Activated naive CD4-positive, alpha-beta T cell treated with anti-CD3 and anti-CD28 coated beads, Interleukin-2, amount 50 U/mL, for 72 hours (primary cell): ENCODE measurements at places on chromosomes 1 and 21.

DNA sequence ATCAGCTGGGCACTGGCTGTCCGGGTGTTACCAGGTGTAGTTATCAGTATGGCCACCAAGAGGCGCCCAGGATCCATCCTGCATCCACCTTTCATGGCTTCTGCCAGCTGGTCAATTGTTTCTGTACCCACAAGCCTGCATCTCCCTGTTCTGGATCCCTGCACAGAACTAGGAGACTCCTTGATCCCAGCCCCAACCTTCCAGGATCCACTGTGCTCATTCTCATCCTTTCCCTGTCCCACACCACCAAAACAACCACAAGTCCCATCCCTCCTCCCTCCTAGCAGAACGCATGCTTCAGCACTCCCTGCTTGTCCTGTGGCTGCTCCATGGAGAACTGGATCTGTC, 27.2 kb upstream of the FOXE3 start:
- DNase-seq = peak; percentile 50

GRCh38 chr1:176205332-176205914, 1.7 kb downstream of the COP1 start:
- DNase-seq = no peak

DNA sequence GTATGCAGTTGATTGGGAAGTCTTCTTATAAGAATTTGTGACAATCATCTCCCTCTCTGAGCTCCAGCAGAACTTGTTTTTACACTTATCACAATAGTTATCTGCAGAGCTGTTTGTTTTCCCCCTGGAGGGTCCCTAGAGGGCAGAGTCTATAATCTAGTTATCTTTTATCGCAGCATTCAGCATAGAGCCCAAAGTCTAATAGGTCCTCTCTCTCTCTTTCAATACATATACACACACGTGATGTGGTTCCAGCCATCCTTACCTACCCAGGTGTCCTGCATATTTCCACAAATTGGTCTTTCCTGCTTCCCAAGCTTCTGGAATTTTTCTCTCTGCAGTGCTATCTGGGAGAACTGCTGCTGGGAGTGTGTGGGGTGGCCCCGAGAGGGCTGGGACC, 229.6 kb upstream of the KIAA0040 start:
- no peak for DNase-seq

- DNase-seq = no peak
These were observed 237.2 kb downstream of the TOMM20 start for GRCh38 chr1:234891427-234891826.

DNA sequence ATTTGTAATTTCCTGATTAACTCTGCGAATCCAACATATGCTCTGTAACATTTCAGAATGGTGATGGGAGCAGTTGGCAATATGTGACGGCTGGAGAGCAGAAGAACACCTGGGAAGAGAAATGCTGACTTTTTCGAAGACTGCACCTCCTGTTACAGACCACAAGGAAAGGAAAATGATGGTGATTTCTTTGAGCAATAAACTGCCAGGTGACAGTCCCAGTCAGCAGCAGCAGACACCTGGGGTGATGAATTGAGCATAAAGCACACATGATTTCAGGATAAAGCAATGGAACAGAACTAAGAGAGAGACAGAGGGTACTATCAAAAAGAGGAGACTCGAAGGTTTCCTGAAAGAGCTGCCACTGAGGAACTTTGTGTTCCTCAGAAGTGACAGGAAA, 528.6 kb downstream of the NEGR1 start:
- DNase-seq = no peak

DNA sequence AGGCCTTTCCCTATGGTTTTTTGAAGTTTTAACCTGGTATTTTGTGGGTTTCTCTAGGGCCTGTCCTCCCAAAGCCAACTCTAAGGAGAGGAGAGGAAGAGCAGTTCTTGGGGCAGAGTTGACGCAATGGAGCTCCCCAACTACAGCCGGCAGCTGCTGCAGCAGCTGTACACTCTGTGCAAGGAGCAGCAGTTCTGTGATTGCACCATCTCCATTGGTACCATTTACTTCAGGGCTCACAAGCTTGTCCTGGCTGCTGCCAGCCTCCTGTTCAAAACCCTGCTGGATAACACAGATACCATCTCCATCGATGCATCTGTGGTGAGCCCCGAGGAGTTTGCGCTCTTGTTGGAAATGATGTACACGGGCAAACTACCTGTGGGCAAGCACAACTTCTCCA, 38.2 kb downstream of the ZBTB40 start:
- DNase-seq = no peak

GRCh38 chr1:220281159-220281574, 8.9 kb upstream of the RAB3GAP2 start:
- no peak for DNase-seq

GRCh38 chr1:239185245-239185619, 201.1 kb upstream of the CHRM3 start:
- DNase-seq = no peak

GRCh38 chr1:11358984-11359383, 86.0 kb downstream of the UBIAD1 start:
- DNase-seq = no peak
